ENCODE measurements at places on chromosomes 7 and 10.

DNA sequence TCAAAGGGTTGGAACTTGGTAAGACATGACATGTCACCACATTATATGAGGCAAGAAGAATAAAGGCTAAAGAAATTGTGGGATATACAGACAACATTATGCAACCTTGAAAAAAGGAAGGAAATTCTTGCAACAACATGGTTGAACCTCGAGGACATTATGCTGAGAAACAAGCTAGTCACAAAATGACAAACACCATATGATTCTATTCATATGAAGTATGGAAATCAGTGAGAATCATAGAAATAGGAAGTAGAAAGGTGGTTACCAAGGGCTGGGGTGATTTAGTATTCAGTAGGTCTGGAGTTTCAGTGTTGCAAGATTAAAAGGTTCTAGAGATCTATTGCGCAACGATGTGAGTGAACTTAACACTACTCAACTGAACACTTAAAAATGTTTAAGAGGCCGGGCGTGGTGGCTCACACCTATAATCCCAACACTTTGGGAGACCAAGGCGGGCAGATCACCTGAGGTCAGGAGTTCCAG is 126.9 kb upstream of the TBX20 start:
- DNase-seq = no peak

DNA sequence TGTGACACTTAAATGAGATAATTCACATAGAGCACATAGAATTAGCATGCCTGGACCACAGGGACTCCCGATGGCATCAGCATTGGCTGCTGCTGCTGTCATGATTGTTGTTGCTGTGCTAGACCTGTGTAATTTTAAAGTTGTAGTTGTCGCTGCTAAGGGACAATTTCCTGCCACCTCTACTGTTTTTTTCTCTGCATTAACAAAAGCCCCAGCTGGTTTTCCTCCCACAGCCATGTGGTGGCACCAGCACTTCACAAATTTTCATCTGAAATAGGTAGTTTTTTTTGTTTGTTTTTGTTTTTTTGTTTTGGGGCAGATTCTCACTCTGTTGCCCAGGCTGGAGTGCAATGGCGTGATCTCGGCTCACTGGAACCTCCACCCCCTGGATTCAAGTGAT is 25.4 kb upstream of the PRXL2A start:
- peak; percentile 46 for DNase-seq

GRCh38 chr7:91181949-91182348 is 82.3 kb upstream of the FZD1 start:
- DNase-seq = no peak

GRCh38 chr10:121088524-121088923 is 237.4 kb downstream of the WDR11 start:
- DNase-seq = no peak

DNA sequence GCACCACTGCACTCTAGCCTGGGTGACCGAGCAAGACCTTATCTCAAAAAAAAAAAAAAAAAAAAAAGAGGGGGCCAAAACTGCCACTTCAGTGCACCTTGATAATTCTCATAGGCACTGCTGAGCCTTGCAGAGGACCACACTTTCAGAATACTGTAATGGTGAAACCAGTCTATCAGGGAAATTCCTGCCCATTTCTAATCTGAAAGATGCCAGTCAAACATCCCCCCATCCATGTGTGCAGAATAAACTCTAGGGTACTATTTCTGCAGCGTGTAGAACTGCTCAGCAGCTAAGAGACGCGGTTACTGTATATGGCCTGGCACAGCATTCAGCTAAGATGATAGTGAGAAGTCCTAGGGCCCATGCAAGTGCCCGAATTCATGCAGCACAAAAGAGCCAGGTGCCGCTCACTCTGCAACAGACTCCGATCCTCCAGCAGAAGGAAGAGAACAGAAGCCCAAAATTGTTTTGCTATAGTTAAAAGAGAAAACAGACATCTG is 286.8 kb upstream of the KLF14 start:
- DNase-seq = no peak

- DNase-seq = no peak
These were observed 105.2 kb downstream of the THSD7A start for GRCh38 chr7:11726794-11727155.

DNA sequence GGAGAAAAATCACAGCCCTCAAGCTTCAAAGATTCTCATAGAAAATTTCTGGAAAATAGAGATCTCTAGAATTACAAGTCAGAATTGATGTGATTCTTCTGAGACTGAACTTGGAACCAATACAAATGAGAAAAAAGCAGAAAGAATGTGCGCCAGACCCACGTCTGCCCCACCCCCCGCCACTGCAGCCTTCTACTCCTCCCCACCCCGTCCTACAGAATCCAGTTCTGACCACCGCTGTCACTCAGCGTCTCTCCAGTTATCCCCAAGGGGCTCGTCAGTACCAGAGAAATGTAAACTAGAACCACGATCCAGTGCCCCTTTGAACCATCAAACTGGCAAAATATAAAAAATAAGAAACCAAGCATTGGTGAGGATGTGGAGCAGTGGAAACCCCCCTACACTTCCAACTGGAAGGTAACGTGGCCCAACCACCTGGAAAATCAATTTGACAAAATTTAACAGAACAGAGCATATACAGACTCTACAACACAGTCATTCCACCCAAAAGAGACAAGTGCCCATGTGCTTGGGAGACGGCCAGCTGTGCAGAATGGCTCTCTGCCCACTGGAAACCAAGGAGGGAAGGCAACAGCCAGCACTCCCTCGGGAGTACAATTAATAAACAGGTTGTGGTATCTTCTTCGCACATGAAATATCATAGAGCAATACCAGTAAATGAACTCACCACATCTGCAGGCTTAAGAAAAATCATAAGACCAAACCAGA is 397.9 kb downstream of the TNS3 start:
- no peak for DNase-seq

GRCh38 chr7:92517631-92518030 is 10.7 kb downstream of the PEX1 start:
- no peak for DNase-seq

- no peak for DNase-seq
These were observed 560 bp downstream of the RARRES2 start for GRCh38 chr7:150340875-150341262.

DNA sequence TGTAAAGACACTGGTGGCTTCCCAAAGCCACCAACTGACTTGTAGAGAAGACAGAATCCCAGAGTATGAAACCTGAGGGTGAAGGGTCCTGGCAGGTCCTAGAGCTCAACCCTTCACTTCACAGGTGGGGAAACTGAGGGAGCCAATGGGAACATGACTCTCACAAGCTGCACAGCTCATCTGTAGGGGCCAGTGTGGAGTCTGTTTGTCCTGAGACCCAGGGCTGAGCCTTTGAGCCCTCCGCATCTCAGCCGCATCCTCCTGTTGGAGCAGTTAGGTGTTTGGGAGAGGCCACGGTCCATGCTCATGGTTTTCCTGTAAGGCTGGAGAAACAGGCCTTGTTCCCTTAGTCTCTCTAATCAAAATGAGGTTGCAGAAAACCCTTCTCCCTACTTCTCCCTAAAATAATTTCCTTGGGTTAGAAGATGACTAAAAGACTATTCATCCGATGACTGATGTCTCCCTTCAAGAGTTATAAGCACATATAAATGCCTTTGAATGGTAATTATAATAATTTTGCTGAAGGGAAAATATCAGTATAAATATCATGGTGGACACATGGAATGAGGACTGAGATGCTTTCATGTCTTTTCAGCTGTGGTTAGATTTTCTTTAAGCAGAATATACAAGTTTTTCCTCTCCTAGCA is 10.3 kb downstream of the HTRA1 start:
- DNase-seq = no peak

- DNase-seq = no peak
These were observed 52.4 kb upstream of the FAM204A start for GRCh38 chr10:118394301-118395200.

All from activated CD4-positive, alpha-beta T cell treated with anti-CD3 and anti-CD28 coated beads for 4 hours (primary cell).